ENCODE measurements at places on chromosomes 5 and 9.
A peak's percentile ranks its signal among the peaks of the same experiment; 100 is the strongest.

DNA sequence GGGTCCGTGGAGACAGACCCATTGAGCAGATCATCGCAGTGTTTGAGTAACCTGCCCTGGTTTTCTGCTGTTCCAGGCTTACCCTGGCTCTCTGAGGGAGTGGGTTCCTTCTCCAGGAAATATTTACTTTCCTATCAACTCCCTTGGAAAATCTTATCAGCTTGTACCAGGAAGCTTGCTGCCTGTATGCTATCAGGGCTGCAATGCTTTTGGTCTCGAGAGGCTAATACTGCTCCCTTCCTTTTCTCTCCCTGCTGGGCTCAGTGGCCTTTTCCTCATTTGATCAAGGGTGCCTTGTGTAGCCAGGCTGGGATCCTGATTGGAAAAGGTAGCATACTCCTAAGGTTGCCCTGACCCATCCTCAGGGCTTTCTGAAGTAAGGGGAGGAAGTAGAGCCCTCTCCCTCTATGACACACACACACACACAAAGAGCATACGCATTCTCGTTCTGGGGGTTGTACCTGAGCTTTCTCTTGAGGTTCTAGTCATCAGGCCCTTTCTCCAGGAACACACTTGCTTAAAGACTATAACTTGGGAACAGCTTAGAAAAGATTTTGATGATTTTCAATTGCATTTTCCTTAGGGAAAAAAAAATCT, 41.6 kb downstream of the CYSTM1 start:
- no peak for DNase-seq

DNA sequence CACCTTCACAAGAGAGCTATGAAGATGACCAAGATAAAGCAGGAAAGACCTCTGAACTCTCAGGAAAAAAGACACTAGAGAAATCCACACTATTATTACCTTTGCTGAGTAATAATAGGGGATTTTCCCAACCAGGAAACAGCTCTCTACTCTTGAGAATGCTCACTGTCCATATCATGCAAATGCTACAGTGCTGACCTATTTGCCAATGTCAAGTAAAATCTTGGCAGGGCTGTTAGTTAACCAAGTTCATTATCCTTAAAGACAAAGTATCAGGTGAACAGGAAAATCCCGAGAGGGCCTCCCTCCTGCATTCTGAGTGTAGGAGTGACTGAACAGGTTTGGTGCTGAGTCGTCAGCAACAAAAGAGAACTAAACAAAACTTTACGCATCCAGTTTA, 306.6 kb downstream of the ACTL7B start:
- no peak for DNase-seq

DNA sequence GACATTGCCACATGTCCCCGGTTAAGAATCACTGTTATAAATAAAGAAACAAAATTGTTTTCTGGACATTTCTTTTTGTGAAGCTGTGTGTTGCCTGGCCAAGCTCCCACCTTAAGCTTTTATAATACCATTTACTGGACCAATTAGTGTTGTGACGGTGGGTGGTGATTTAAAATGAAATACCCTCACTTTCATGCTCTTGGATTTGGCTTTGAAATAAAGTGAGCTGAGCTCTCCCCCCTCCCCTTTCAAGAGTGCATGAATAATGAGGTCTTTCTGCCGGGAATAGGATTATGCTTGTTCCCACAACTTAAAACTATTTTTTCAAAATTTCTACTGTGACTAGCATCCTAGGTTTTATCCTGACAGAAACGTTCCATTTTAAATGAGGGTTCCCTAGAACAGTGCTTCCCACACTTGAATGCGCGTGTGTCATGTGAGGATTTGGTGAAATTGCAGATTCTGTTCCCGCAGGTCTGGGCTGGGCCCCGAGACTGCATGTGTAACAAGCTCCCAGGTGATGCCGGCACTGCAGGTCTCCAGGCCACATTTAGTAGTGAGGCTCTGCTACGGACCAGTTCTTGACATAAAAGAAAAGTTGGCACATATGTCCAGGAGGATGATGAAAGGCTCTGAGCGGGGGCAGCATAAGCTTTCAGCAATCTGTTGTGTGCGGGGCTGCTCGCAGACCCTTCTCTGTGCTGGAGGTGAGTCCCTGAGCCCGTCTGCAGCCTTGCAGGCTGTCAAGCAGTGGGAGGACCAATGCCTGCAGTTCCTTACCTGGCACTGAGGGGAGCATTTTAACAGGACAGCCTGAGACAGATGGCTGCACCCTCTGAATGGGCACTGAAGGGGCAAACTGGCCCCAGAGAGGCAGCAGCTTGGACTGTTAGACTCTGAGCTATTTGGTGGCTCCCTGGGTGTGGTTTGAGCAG, 24.4 kb downstream of the IQGAP2 start:
- no peak for DNase-seq

DNA sequence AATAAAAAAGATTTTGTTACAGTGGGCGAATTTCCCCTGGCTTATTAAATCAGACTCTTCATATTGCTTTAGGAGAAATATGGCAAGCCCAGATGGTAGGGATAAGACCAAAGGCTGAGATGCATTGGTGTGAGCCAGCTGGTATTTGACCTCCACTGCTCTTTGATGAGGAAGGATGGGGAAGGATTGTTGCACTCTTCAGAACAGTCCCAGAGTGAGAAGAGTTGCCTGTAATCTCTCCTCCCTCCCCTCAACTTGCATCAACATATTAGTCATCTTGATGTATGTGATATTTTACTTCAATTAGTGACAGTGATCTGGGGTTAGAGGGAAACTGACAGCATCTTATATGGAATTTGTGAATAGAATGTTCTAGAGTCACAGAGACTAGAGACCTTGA, 136.6 kb downstream of the ADAMTS12 start:
- no peak for DNase-seq

GRCh38 chr5:100406640-100407039, 128.5 kb upstream of the FAM174A start:
- DNase-seq = no peak

DNA sequence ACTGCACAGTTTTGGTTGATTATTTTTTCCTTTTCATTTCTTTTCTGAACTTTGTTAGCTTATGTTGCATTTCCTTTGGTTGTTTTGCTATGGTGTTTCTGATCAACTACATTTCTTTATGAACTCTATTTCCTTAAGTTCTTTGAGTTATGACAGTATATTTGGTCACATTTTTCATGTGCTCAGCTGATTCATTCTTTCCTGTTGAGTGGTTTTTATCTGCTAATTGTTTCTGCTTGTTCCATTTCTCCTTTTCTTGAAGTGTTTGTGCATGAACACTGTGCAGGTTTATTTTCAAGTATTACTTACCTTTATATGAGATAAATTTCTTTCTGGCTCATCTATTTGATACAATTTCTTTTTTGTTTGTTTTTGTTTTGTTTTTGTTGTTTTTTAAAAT, 50.9 kb upstream of the MACIR start:
- DNase-seq = no peak

GRCh38 chr9:7320139-7320538, 479.4 kb downstream of the DMAC1 start:
- no peak for DNase-seq

DNA sequence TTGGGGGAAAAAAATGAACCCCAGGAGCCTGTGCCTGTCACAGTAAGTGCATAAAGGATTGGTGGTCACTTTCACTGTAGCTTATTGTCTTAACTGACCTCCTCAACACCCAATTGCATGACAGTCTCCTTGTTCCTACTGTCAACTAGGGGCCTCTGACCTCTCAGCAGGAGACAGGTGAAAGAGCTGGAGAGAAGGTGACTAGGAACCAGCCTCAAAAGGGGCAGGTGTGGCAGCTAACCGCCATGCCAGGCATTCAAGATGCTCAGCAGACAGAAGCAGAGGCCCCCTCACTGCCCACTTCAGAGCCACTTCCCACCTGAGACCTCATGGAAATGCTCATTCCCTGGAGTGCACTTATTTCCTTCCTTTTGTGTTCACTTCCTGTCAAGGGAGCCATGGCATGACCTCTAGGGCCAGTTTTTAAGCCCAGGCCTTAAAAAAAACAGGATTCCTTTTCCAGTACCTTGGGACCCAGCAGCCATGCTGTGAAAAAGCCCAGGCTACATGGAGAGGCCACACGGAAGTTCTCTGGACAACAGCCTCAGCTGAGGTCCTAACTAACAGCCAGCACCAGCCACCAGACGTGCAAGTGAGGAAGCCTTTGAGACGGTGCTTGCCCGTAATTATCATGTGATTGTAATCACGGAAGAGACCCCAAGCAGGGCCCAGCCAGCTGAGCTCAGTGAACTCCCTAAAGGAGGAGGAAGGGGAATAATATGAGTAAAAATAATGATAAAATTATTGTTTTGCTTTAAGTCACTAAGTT, 74.9 kb downstream of the NSUN2 start:
- no peak for DNase-seq

DNA sequence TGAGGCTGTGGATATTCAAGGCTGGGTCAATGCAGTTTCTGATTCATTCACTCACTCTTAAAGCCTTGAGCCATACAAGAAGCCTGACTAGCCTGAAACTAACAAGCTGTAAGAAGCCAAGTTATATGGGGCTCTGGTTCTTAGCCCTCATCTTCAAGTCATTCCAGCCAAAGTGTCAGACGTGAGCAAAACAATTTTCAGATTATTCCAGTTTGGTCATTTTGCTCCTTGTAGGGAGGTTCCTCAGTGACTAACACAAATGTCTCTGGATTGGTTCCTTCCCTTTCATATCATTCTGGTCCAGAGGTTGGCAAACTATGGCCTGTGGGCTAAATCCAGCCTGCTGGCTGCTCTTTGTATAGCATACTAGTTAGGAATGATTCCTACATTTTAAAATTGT, 12.5 kb upstream of the SHOC1 start:
- DNase-seq = no peak

GRCh38 chr9:73132034-73132776, 19.5 kb upstream of the ANXA1 start:
- DNase-seq = peak; percentile 85

DNA sequence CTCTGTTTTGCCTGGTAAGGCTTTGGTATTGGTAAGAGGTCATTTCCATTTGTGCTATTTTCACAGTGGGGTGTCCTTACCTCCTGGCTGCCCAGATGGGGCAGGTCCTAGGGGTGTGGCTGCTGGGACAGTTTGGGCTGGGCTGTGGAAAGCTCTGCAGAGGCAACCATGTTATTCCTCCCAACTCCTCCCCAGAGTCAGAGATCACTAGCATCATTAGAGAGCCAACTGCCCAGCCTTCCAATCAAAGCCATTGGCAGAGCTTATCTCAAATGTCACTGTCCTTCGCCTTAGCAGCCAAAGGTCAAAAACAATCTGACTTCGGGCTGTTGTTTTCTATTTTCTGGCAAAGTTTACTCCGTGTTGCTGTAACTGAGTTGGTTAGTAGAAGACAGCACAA, 33.6 kb upstream of the HRH2 start:
- DNase-seq = no peak

DNA sequence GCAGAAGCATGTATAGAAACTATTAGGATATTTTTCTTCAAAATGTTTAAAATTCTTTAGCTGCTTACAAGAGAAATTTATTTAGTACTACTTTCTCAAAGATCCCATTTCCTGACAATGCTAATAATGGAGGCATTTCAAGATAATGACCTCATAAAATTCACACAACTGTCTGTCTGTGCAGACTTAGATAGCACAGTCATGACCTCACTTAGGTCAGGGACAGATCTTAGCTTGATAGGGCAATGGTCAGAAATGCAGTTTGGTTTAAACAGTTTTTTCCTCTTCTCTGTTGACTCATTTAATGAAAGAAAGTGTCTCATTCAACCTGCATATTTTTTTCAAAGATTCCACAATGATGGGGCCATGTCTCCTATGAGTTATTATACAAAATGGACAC, 128.4 kb downstream of the GRIA1 start:
- DNase-seq = no peak

GRCh38 chr9:100309992-100310391, 42.8 kb downstream of the TEX10 start:
- DNase-seq = no peak

- DNase-seq = no peak
Measured at GRCh38 chr5:177600508-177601018, 631 bp downstream of the B4GALT7 start.

DNA sequence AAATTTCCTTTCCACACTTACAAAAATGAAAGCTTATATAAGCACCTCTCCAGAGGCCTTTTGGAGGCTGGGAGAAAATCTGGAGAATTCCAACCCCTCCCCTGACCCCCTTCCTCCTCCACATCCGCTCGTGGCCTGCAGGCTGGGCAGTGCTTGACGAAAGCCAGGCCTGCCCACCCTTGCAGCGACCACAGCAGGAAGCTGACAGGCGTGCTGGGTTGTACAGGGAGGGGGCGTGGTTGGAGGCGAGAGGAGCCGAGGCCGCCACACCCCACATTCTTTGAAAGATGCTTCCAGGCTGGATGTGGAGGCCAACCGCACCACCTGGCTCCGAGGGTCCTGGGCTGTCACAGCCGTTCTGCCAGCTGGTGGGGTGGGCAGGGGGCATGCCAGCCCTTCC, 47.8 kb upstream of the IER5L start:
- peak; percentile 44 for DNase-seq

GRCh38 chr5:16690243-16690852, 73.6 kb upstream of the RETREG1 start:
- no peak for DNase-seq

DNA sequence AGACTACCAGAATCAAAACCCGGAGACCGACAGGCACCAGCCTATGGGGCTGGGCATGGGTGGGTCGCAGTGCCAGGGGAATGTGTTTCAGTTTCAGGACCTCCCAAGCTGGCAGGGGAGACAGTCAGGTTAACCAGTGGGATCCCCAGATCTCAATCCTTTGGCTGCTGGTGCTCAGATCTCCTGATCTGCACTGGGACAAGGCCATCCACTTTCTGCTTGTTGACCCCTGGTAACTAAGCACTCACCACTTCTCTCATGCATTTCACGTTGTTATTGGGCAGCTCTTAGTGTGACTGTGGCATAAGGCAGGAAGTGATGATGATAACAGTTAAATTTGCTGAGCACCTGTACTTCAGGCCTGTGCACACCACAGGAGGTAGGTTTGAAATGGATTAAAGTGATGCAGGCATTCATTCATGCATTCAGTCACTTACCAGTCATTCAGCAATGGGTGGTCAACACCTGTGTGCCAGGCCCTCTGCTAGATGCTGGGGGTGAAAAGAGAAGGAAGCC, 42.1 kb upstream of the STXBP1 start:
- DNase-seq = peak; percentile 50

- DNase-seq = no peak
Measured at GRCh38 chr5:149893403-149893931, 51.1 kb downstream of the PDE6A start.

- DNase-seq = peak; percentile 16
Measured at GRCh38 chr9:78132701-78133058, 101.1 kb upstream of the GNAQ start.

DNA sequence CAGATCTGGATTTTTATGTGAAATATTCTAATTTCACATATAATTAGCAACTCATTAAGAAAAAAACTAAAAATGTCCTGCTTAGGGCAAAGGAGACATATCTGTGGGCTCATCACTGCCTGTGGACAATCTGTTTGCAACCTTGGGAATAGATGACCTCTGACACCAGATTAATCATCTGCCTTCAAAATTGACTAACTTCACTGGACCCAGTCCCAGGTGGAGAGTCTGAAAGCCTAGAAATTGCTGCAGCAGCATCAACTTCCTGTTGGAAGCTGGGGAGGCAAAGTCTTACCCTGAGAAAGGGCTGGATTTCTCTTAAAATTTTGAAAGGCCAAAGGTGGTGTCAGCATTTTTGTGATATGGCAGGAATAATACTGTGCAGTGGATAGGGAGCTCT, 76.3 kb upstream of the TNC start:
- no peak for DNase-seq

Measured in CD4-positive, alpha-beta T cell treated with Interleukin-15 for 4 hours (primary cell).